ENCODE measurements at places on chromosomes 3 and 15.

DNA sequence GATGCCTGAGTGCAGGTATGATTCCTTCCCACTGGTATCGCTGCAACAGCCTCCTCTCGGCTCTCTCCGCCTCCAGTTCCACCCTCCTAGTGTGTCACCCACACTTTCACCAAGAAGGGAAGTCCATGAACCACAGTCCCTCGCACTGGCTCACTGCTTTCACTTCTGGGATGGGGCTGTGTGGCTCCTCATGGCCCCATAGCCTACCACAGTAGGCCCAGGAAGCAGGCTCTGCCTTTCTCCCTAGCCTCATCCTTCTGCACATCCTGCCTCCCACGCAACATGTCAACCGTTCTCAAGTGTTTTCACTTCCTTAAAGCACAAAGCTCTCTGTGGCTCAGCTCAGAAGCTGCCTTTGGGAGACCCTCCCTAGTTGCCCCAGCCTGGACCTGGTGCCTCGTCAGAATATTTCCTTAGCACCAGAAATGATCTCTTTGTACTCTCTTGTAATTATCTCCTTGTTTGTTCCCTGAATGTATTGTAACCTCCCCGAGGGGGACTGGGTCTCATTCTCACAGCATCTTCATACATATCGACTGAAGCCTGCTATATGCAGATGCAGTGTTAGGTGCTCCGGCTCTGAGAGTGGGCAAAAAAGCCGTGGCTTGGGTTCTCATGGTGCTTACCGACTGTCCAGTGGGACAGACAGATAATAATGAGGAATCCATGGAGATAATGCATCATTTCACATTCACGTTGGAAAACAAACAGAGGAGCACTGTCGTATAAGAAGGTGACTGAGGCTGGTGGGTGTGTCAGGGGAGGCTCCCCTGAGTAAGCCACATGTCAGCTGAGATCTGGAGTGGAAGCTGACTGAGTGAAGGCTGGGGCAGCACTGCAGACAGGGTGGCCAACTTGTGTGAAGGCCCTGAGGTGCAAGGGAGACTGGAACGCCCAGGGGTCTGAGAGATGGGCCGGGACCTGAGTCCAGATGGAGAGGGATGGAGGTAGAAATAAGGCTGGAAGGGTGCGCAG lies 107.1 kb downstream of the DGKG start:
- no peak for DNase-seq

GRCh38 chr15:39426552-39427532 lies 154.0 kb upstream of the THBS1 start:
- DNase-seq = no peak

DNA sequence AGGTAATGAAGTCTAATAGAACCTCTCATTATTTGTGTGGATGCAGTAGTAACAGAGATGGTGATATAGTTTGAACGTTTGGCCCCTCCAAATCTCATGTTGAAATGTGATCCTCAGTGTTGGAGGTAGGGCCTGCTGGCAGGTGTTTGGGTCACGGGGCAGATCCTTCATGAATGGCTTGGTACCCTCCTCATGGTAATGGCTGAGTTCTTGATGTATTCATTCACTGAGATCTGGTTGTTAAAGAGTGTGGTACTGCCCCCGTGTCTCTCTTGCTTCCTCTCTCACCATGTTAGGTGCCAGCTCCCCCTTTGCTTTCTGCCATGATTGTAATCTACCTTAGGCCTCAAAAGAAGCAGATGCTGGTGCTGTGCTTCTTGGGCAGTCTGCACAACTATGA lies 606.8 kb downstream of the UNC13C start:
- DNase-seq = no peak

GRCh38 chr3:13594991-13595421 lies 46.1 kb downstream of the FBLN2 start:
- DNase-seq = no peak

DNA sequence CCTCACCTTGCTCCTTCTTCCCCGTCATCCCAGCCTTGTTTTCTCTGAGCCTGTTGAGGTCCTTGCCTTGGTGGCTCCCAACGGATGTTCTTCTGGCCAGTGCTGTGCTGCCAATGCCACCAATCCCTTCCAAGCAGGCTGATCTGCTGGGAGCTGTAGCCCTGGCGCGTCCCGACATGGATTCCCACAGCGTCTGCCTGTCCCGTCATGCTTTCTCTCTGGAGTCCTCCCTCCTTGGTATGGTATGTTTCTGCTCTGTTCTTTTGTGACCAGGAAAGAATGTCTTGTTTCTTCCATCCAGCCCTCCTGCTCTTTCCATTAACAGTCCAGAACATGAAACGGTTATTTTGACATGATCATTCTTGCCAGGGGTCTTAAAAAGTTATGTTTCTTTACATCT lies 10.0 kb downstream of the LIMD1 start:
- no peak for DNase-seq

DNA sequence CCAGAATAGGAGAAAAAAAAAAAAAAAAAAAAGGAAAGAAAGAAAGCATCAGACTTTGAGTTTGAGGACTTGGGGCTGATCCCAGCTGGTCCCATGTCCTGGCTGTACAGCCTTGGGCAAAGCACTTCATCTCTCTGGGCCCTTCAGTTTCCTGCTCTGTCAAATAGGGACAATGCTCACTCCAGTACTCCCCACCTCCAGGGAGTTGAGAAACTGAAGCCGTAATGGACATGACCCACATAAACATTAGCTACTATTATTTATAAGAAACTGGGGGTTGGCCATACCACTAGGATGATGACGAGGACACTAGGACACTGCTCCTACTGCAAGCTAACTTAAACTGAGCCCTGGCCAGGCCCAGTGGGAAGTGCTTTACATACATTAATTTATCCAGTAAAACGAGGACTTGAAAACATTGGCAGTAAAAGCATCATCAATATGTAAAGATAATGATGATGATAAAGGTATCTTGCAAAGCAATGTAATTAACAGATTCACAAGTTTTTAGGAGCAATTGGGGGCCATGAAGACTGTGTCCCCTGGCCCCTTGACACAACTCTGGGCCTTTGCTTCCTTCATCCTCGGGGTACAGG lies 22.9 kb upstream of the SMAD6 start:
- DNase-seq = no peak

GRCh38 chr3:148366743-148367410 lies 330.8 kb upstream of the AGTR1 start:
- DNase-seq = peak; percentile 52

DNA sequence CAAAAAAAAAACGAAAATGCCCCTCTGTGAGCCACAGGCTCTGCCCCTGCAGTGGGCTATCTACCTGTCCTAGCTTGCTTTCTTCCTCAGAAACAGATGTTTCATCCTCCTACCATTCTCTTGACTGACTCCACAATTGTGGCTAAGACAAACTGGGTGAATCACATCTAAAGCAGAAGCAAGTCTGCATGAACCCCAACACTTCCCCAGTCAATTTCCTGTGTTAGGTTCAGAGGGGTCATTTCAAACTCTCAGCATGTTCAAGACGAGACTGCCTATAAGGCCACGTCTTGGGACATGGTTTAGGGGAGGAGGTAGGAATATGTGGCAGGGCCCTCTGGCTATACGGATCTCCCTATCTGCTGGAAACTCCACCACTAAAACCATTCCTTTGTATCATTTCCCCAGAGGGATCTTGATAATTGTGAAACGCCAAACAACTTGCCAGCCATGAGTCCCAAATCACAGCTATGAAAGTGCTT lies 28.6 kb upstream of the ANKDD1A start:
- no peak for DNase-seq

GRCh38 chr3:58129041-58129770 lies 81.6 kb downstream of the DNASE1L3 start:
- no peak for DNase-seq

- no peak for DNase-seq
These were observed 119.0 kb downstream of the XXYLT1 start for GRCh38 chr3:195151866-195152541.

DNA sequence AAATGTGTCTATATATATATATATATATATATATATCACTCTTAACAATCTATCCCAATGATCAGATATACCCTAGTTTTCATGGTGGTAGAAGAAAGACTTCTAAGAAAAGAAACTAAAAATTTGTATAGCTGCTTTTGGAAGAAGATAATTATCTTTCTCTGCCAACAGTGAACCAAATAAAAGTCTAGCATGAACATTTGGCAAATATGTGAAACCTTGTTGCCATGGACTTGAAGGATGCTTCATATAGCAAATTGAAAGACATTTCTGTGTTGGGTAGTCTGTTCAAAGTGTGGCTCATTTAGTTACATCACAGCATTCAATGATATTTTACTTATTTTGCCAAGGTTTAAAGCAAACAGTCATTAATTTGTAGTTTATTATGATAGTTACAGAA lies 219.9 kb upstream of the NECTIN3 start:
- no peak for DNase-seq
